Germinal center (tissue), 1 donor: ENCODE measurements at places on chromosomes 4 and X.

- no peak for DNase-seq
Observed at GRCh38 chr4:122747883-122748282, 15.4 kb downstream of the BBS12 start.

GRCh38 chr4:147980586-147980985, 248.7 kb downstream of the ARHGAP10 start:
- DNase-seq, result no peak

- DNase-seq, result no peak
Observed at GRCh38 chrX:95919605-95920004, 765.0 kb upstream of the DIAPH2 start.

GRCh38 chr4:40317916-40318658, 17.0 kb upstream of the CHRNA9 start:
- DNase-seq, result no peak
